ENCODE measurements at places on chromosomes 1 and 21. TPM values are rescaled to one million over a fixed set of nuclear protein-coding genes. Genes with fewer than 3 reads are reported as not detected.
A peak's percentile ranks its signal among the peaks of the same experiment; 100 is the strongest.

C1QA gene
- not detected for total RNA-seq

TRIM45 gene
- total RNA-seq = 4.0 TPM

TNFAIP8L2 gene
- total RNA-seq = not detected

CD2 gene
- total RNA-seq = not detected

KLHL21 gene
- 21.6 TPM for total RNA-seq

LGALS8 gene
- total RNA-seq = 67.4 TPM

DNA sequence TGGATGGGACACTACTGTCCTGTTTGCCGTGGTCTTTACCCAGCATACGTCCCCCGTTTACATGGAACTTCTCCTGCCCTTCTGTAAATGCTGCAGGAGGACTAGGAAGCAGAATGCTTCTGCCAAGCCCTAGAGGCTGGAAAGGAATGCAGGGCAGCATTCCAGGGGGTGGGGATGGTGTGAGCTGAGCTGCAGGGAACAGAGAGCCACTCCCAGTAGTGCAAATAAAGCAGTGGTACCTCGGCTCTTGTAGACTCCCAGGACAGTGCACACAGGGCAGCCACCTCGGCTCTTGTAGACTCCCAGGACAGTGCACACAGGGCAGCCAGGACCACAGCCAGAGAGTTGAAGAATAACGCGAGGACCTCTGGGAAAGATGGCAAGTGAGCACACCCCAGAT lies 35.4 kb downstream of the PTPRU start:
- peak; percentile 92 for DNase-seq

- no peak for DNase-seq
Measured at GRCh38 chr21:38202811-38203210, 54.0 kb upstream of the KCNJ15 start.

- DNase-seq = no peak
Measured at GRCh38 chr1:246508897-246509688, 2.0 kb upstream of the SMYD3 start.

GRCh38 chr1:223750730-223751570 lies 38.6 kb downstream of the CAPN2 start:
- no peak for DNase-seq

DNA sequence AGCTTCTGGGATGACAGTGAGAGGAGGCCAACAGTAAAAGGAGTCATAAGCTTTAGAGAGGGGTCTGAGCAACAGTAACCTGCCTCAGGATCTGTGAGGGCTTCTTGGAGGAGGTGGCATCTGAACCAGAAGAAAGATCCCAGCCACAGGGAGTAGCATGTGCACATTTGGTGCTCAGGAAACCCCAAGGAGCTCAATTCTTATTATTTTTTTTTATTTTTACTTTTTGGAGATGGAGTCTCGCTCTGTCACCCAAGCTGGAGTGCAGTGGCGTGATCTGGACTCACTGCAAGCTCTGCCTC lies 4.7 kb downstream of the THEMIS2 start:
- no peak for DNase-seq

DNA sequence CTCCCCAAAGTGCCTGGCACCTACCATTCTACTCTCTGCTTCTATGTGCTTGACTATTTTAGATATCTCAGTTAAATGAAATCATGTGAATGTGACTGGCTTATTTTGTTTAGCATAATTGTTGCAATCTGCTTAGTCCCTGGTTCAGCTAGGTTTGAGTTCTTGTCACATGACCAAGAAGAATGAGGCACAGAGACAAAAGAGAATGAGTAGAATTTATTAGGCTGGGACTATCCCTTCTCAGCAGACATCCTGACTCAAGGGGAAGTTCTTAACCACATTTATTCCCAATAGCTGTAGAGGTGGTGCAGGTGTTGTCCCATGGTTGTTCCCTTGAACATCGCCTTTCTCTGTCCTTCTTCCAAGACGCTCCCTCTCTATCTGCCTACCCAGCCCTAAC lies 1485.7 kb downstream of the KCNT2 start:
- no peak for DNase-seq

DNA sequence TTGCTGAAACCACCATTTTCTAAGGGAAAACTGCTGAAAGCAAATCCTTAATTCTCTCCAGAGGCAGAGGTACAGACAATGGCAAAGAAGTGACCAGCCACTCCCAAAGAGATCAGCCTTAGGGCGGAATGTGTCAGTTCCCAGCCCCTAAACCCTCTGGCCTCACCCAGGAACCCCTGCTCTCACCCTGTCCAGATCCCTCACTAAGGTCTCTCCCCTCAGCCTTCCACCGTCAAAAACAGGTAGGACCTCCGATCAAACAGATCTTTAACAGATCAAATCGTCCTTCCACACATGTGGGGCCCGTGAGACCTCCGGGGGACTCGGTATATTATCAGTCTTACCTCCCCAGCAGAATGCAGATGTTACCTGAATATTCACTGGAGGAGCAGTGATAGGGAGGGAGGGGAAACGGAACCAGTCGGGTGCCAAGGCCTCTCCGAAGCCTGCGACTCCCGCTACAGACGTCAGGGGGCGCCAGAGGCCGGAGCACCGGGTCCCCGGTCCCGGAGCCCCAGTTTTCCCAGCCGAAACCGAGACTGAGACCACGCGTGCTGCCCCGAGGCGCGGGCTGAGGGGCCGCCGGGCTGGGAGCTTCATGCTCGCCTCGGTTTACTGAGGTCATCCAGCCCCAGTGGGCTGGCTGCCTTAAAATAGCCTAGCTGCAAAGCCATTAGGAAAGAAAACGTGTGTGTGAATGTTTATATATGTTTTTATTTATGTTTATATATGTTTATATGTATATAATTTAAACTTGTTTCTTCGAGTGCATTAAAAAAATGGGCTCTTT lies 23.6 kb downstream of the GPA33 start:
- DNase-seq = peak; percentile 89

GRCh38 chr1:185821612-185822385 lies 87.6 kb downstream of the HMCN1 start:
- DNase-seq = peak; percentile 8

DNA sequence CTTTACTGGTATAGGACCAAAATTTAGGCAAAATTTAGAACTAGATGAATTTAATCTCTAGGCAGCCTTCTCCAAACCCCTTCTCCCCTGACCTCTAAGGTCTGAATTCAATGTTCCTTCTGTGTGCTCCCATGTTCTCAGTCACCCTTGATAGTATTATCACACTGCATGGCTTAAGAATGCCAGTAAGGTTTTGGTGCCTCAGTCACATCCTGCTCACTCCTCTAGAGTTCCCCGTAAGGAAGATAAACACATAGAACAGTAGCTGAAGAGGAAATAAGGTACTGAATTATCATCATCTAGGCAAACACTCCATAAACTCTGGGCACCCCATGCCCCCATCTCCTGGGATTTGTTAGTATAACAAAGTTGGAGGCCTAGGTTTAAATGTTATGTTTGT lies 18.2 kb downstream of the PRRX1 start:
- no peak for DNase-seq

DNA sequence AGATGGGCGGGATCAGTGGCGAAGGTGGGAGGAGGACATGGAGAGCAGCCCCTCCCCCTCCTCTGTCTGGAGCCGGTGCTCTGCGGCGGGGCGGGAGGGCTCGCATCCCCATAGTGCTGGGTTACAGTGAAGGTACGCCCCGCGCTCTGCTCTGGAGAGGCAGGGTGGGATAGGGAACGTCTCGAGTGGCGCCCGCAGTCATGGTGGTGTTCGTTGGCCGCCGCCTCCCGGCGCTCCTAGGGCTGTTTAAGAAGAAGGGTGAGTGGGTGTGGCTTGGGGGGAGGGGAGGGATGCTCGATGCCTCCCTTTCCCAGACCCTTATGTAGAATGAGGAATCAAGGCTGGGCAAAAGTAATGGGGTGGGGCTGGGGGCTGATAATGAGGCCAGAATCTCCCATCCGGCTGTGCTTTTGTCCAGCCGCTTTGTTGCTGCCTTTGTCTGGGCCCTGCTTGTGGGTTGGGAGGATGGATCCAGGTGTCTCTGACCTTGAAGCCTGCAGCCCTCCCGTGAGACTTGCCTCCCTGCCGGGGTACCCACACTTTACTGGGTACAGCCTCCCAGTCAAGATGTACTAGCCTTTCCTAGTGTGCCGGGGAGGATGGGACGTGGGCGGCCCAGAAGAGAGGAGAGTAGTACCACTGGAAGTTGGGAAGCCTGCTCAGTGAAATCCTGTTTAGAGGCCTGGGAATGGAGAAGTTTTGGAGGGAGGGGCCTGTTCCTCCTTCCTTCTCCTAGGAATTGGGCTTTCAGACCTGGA lies 51.4 kb downstream of the YARS1 start:
- DNase-seq = no peak

DNA sequence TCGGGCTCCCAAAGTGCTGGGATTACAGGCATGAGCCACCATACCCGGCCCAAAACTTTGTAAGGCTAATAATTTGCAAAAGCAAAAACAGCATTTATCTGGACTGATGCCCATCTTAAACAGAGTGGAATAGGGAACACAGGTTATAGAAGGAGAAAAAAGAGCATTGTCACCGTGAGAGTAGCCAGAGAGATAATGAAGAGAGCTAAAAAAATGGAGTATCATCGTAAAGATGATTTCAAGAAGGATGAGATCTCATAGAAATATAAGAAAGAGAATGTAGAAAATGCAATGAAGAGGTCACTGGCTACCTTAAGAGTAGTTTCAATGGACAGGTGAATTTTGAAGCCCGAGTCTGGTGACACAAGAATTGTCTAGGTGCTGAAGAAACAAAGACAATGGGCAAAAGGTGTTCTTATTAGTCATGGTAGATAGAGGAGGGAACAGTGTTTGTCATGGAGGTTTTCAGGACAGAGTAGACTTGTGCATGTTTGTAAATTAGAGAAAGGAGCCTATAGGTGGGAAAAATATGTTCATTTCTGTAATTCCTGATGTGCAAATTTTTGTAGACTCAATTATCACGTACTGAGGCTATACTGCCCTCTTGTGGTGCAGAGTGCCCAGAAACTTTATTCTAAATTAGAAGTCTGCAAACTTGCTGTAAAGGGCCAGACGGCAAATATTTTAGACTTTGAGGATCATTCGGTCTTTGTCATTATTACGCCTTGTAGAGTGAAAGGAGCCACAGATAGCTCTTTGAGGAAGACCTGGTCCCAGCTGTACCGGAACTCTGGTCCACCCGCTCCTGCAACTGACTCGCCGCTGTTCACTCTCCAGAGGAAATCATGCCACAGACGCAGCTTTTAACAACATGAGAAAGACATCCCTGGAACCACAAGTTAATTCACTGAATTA lies 8.1 kb upstream of the TMEM183A start:
- DNase-seq = no peak

GRCh38 chr1:117699953-117700352 lies 94.1 kb downstream of the TENT5C start:
- no peak for DNase-seq

DNA sequence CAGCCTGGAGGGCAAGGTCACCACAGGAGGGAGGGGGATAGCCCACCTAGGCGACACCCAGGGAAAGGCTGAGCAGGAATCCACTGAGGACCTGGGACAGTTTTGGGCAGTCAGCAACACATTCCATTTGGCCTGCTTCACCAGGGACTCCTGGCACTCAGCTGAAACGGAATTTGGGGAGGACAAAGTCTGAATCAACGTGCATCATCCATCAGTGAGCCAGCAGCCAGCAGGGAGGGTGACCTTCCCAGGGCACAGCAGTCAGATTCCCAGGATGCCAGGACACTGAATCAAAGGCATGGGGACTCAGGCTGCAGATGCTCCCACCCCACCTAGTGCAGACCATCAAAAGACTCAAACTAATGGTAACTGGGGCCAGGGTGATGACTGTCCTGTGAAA lies 4.6 kb downstream of the SH3BP5L start:
- no peak for DNase-seq
